ENCODE measurements at places on chromosomes 3 and 15. TPM values are rescaled to one million over a fixed set of nuclear protein-coding genes. Genes with fewer than 3 reads are reported as not detected.

Gene TMCO5A
- 39.5 TPM for total RNA-seq

Gene SLC51A
- total RNA-seq, result 35.1 TPM

Gene PP2D1
- total RNA-seq, result 9.3 TPM

Gene COL7A1
- total RNA-seq, result 39.1 TPM

Gene CCR1
- 0.16 TPM for total RNA-seq

Gene THSD4
- 21.5 TPM for total RNA-seq

Gene GPD1L
- total RNA-seq, result 15.4 TPM

Gene NRG4
- 14.6 TPM for total RNA-seq

Gene TMEM266
- 12.4 TPM for total RNA-seq

DNA sequence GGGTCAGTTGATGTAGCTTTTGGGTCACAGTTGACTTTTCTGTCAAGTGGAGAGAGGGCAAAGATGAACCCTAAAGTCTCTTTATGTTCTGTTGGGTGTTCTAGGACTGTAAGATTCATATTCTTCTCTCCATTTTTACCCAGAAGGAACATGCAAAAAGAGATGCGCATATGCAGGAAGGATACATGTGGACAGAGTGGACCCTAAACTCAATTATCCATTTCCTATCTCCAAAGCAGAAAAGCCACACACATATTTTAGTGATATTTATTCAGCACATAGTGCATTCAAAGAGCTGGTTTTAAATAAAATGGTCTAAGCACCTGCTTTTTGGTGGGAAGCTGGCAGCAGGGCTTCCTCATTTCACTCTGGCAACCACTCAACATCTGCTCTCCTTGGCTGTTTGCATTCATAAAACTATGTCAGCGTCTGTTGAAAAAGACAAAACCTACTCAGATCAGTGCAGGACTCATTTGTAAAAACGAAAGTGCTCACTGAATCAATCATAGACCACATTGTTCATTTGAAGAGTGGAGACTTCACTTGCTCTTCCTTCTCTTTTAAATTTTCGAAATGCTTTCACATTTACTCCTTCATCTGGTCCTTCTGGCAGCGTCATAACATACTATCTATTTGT lies 96.6 kb downstream of the SEMA6D start:
- H3K4me1 ChIP-seq, result no peaks in the 10 kb centered on the region
- H3K27me3 ChIP-seq, result no peaks in the 10 kb centered on the region
- no peak overlapping the region for H3K4me3 ChIP-seq
- DNase-seq, result no peak

GRCh38 chr3:158097081-158097592 lies 9.1 kb downstream of the SHOX2 start:
- no peak for DNase-seq
- no peak overlapping the region for H3K27ac ChIP-seq
- no peaks in the 10 kb centered on the region for H3K36me3 ChIP-seq
- peaks cover 4% of the 10 kb centered on the region for H3K4me1 ChIP-seq
- H3K4me3 ChIP-seq, result no peak overlapping the region
- no peaks in the 10 kb centered on the region for H3K27me3 ChIP-seq

DNA sequence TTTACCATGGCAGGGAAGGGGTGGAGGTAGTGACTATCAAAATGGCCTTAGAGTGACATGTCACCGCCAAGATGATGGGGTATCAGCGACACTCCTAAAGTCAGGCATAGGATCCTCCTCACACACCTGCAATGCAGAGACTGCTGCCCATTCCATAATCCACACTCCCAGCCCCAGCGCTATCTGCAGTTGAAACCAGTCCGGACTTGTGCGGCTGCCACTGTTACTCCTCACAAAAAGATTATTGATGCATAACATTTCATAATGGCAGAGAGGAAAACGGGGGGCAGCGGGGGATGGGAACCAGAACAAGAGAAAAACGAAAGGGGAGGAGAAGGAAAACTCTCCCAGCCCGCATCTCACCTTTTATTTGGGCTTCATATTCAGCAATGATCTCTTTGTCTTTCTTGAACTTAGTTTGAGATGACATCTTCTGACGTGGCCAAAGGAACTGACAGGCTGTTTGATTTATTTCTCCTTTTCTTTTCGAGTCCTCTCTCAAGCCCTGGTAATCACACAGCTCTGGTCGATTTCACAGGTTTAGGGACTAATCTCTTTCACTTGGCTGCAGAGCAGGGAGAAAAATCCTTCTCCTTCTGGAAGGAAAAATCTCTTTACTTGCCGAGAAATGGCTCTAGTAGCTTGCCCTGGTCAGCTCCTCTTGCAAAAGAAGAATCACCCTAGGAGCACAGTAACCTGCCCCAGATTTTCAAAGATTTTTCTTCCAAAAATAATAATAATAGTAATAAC lies 749 bp downstream of the SRGAP3 start:
- H3K4me3 ChIP-seq, result peak overlapping the region; percentile 55
- H3K27ac ChIP-seq, result no peak overlapping the region
- H3K36me3 ChIP-seq, result no peaks in the 10 kb centered on the region
- no peaks in the 10 kb centered on the region for H3K27me3 ChIP-seq
- peaks cover 11% of the 10 kb centered on the region for H3K4me1 ChIP-seq

DNA sequence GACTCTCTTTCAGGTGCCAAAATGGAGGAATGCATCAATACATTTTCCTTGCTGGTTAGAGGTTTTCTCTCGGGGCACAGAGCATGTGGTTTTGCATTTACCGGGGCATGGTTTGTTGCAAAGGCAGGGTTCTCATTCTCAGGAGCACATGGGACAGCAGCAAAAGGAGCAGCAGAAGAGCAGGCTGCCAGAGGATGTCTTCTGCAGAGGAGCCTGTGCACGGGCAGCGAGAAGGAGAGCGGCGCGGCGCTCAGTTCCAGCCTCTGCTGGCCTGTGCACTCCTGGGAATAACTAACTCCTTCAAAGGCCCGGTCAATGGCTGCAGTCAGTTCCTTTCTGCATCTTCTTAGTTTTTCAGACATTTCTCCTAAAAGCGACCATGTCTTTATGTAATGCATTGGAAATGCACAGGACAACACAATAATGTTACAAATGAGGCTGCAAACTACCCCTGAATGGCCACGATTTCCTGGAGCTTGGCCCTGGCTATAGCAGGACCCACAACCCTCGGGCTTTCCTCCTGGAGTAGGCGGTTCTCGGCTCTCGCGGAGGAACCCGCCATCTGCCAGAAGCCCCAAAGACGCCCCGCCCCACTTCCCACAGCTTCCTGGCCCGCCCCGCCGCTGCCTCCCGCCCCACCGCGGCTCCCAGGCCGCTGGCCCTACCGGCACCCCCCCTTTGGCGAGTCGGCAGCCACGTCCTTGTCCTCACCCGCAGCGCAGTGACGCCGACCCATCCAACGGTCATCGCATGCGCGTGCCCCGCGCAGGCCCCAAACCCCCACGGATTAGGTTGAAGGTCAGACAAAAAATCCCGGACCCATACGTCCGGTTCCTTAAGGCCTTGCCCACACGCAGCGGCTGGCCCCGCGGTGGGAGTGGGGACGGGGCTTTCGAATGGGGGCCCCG lies at the start of gene C3orf62:
TSS of gene C3orf62 (minus strand) at position 758 of the 908 bp plus-strand sequence. CDS start at position 398, 360 bp downstream.
- no peaks in the 10 kb centered on the region for H3K36me3 ChIP-seq
- peak within 1 kb of the TSS; percentile 98 for H3K27ac ChIP-seq
- no peaks in the 10 kb centered on the region for H3K27me3 ChIP-seq
- H3K4me3 ChIP-seq, result peak within 1 kb of the TSS; percentile 50
- peaks cover 35% of the 10 kb centered on the region for H3K4me1 ChIP-seq

DNA sequence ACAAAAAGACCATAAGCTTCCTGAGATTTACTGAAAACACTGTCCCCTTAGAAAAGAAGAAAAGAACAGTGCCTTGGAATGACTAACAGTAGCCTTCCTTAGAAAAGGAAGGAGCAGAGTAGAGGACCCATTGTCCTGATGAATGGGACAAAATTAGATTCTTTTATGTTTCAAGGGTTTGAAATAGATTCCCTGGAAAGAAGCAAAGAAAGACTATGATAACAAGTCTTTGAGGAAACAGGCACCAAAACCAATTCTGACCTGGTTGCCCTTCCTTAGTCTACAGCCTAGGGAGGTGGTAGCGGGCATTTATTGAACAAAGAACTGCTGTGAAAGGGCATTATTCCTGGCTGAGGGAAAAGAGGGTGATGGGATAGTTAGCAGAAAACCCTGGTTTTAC lies 1024.8 kb downstream of the TBL1XR1 start:
- H3K4me1 ChIP-seq, result no peaks in the 10 kb centered on the region
- no peak overlapping the region for H3K27ac ChIP-seq
- no peak for DNase-seq

DNA sequence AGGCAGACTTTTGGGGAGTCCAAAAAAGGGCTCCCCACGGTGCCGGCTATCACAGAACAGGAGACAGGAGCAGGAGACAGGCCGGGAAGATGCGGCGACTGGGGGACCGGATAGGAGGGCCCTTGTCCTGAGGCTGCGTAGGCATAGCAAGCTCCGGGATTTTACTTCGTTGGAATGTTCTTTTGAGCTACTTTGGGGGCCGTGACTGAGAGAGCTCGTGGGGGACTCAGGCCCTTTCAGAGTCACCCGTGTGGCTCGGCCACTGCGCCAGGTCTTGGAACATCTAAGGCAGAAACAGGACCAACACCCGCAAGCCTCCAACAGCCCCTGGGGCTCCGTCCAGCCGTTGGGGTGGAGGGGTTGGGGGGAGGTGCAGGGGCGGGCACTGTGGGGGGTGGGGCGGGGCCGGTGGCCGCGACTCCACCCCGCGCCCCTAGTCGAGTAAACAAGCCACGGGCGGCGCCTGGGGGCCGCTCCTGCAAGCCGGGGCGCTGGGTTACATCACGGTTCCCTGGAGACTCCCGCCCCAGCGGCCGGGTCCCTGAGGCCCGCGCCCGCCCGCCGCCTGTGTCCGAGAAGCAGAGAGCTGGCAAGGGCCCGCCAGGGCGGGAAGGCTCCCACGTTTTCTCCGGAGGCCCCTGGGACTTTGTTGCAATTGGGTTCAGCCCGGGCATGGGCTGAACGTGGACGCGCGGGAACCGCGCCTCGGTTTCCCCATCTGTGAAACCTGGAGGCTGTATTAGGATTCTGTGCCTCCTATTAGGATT lies 23.3 kb upstream of the C15orf39 start:
- no peaks in the 10 kb centered on the region for H3K36me3 ChIP-seq
- H3K27me3 ChIP-seq, result no peaks in the 10 kb centered on the region
- H3K4me1 ChIP-seq, result peaks cover 64% of the 10 kb centered on the region
- DNase-seq, result peak; percentile 61

Data from testis (tissue), 5 donors.